ENCODE measurements at places on chromosomes 12 and 14. TPM values are rescaled to one million over a fixed set of nuclear protein-coding genes. Genes with fewer than 3 reads are reported as not detected.
A peak's percentile ranks its signal among the peaks of the same experiment; 100 is the strongest.

- no peak for DNase-seq
- no peaks in the 10 kb centered on the region for H3K4me1 ChIP-seq
- peaks cover 38% of the 10 kb centered on the region for H3K27me3 ChIP-seq
- H3K36me3 ChIP-seq = peaks cover 2% of the 10 kb centered on the region
- H3K4me3 ChIP-seq = no peak overlapping the region
- peak overlapping the region; percentile 34 for H3K27ac ChIP-seq
Observed at GRCh38 chr14:20750194-20750593, 4.5 kb downstream of the EDDM3A start.

DNA sequence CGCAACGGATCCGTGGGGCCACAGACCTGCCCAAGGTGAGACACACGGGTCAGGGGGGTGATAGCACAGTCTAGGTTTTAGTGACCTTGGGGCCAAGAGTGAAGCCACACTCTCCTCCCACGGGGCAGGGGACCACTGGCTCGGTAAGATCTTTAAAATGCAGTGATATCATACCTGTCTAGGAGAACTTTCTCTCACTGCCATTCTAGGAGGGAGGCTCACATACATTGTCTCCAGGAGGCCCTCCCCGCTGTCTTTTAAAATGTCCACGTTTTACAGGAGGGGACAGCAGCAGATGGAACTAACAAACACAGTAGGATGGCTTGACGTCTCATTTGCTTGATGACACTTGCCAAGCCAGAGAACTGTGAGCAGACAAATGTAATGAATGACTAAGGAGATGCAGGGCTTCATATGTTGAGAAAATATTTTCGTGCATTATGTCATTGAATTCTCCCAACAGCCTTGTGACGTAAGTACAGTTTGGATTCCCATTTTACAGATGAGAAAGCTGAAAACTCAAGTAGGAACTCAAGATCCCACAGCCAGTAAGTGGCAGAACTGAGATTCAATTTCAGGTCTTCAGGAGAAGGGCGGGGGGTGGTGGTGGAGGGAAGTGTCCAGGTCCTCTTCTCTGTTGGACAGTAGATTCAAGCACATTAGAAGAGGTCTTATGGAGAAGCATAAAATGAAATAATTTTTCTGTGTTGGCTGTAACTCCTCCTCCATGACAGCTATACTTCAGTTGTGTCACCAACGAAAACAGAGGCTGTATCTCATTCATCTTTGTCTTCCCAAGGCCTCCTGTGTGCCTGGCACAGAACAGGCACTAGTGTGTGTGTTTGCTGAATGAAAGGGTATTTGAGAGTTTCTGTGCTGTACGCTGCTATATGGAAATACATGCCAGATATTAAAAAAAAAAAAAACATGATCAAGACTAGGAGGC, 2.1 kb downstream of the VASH1 start:
- no peak for DNase-seq
- peaks cover 3% of the 10 kb centered on the region for H3K36me3 ChIP-seq
- H3K4me3 ChIP-seq = peak overlapping the region; percentile 92
- H3K27me3 ChIP-seq = peaks cover 9% of the 10 kb centered on the region
- H3K27ac ChIP-seq = peak overlapping the region; percentile 96

The TAS2R42 gene
- total RNA-seq = not detected

DNA sequence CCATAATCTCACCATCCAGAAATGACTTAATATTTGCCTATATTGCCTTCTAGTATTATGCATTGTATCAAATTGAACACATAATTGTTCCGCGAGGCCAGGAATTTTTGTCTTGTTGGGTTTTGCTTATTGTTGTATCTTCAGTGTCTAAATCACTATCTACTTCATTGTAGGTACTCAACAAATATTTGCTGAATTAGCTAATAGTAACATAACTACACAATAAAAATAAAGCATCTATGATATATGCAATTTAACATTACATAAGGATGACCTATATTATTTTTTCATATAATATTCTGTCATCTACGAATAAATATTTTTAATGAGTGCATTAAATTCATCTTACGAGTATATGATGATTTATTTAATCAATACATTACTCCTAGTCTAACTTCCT, 656.3 kb downstream of the ETNK1 start:
- H3K36me3 ChIP-seq = no peaks in the 10 kb centered on the region
- H3K27me3 ChIP-seq = no peaks in the 10 kb centered on the region
- H3K4me3 ChIP-seq = no peak overlapping the region
- no peaks in the 10 kb centered on the region for H3K4me1 ChIP-seq
- DNase-seq = no peak

GRCh38 chr12:53207042-53207441, at the start of gene ITGB7:
TSS of gene ITGB7 (minus strand) at chr12:53207251. CDS start at chr12:53200443, 6,808 bp downstream.
- peak within 1 kb of the TSS; percentile 99 for H3K4me3 ChIP-seq
- peaks cover 6% of the 10 kb centered on the region for H3K36me3 ChIP-seq
- H3K4me1 ChIP-seq = peaks cover 70% of the 10 kb centered on the region
- peak within 1 kb of the TSS; percentile 97 for H3K27ac ChIP-seq

GRCh38 chr12:20442322-20442721, 74.0 kb downstream of the PDE3A start:
- no peak for DNase-seq
- H3K4me3 ChIP-seq = no peak overlapping the region
- H3K27ac ChIP-seq = no peak overlapping the region
- no peaks in the 10 kb centered on the region for H3K27me3 ChIP-seq

GRCh38 chr12:68446901-68447796, 115.0 kb upstream of the MDM1 start:
- DNase-seq = no peak
- H3K36me3 ChIP-seq = no peaks in the 10 kb centered on the region
- peak overlapping the region; percentile 67 for H3K4me3 ChIP-seq
- no peaks in the 10 kb centered on the region for H3K27me3 ChIP-seq

The TAS2R13 gene
- 1.2 TPM for total RNA-seq

- no peaks in the 10 kb centered on the region for H3K27me3 ChIP-seq
- DNase-seq = no peak
- H3K36me3 ChIP-seq = no peaks in the 10 kb centered on the region
Observed at GRCh38 chr14:36952689-36953088, 219.7 kb downstream of the SLC25A21 start.

GRCh38 chr12:98821866-98822265, 176.8 kb downstream of the APAF1 start:
- H3K36me3 ChIP-seq = no peaks in the 10 kb centered on the region
- DNase-seq = no peak
- no peak overlapping the region for H3K4me3 ChIP-seq

- DNase-seq = no peak
- no peak overlapping the region for H3K4me3 ChIP-seq
- no peak overlapping the region for H3K27ac ChIP-seq
- peaks cover 90% of the 10 kb centered on the region for H3K27me3 ChIP-seq
- H3K36me3 ChIP-seq = no peaks in the 10 kb centered on the region
Observed at GRCh38 chr12:54045401-54045800, 8.2 kb upstream of the HOXC4 start.

DNA sequence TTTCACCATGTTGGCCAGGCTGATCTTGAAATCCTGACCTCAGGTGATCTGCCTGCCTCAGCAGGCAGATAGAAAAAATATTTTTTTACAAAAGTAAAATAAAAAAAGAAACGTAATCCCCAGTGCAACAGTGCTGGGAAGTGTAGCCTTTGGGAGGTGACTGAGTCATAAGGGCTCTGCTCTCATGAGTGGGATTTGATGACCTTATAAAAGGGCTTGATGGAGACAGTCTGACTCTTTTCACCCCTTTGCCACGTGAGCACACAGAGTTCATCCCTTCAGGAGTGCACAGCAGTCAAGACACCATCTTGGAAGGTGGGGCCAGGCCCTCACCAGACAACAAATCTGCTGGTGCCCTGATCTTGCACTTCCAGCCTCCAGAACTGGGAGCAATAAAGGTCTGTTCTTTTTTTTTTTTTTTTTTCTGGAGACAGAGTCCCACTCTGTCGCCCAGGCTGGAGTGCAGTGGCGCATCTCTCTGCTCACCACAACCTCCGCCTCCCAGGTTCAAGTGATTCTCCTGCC, 24.7 kb upstream of the DYNC1H1 start:
- no peak overlapping the region for H3K4me3 ChIP-seq
- peaks cover 56% of the 10 kb centered on the region for H3K27me3 ChIP-seq
- DNase-seq = no peak
- H3K27ac ChIP-seq = no peak overlapping the region

GRCh38 chr12:119447618-119448017, 113.1 kb downstream of the CCDC60 start:
- peaks cover 4% of the 10 kb centered on the region for H3K4me1 ChIP-seq
- no peak overlapping the region for H3K27ac ChIP-seq
- no peak overlapping the region for H3K4me3 ChIP-seq
- no peaks in the 10 kb centered on the region for H3K36me3 ChIP-seq
- no peak for DNase-seq

DNA sequence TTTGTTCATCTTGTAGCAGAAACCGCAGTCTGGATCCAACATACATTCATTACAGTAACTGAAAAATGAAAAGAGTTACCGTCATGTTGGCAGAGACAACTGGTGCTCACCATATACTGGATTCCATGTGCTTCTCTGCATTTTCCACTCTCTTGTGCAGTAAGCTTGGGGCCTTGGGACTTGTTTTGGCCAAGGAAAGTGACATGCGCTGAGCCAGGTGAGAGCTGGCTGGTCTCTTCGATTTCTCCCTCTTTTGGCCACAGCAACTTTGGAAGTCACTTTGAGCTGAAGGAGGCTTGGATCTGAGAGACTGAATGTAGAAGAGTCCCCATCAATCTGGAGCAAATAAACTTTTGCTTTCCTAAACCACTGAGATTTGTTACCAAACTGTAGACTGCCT, 210.6 kb upstream of the ABCD2 start:
- H3K27ac ChIP-seq = no peak overlapping the region
- no peak for DNase-seq
- peaks cover 3% of the 10 kb centered on the region for H3K36me3 ChIP-seq
- no peaks in the 10 kb centered on the region for H3K4me1 ChIP-seq
- no peak overlapping the region for H3K4me3 ChIP-seq

The C12orf50 gene
- total RNA-seq = not detected

The DAO gene
- not detected for total RNA-seq

DNA sequence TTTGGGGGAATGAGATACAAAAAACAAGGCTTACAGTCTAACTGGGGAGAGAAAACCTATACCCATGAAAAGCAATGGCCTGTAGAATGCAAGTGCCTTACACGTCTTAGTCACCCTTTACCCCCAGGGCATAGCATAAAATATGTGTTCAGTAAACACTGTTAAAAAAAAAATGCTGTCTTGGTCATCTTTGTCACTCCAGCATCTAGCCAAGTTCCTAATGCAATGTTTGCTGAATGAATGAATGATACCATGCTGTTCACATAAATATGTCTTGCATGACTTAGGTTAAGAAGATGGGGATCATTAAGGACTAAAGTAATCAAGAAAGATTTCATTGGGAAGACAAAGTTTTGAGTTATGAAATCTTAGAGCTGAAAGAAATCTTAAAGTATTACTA, 38.5 kb downstream of the PPP2R5E start:
- no peak overlapping the region for H3K4me3 ChIP-seq
- no peaks in the 10 kb centered on the region for H3K27me3 ChIP-seq
- H3K36me3 ChIP-seq = peaks cover 3% of the 10 kb centered on the region
- H3K4me1 ChIP-seq = peaks cover 22% of the 10 kb centered on the region

DNA sequence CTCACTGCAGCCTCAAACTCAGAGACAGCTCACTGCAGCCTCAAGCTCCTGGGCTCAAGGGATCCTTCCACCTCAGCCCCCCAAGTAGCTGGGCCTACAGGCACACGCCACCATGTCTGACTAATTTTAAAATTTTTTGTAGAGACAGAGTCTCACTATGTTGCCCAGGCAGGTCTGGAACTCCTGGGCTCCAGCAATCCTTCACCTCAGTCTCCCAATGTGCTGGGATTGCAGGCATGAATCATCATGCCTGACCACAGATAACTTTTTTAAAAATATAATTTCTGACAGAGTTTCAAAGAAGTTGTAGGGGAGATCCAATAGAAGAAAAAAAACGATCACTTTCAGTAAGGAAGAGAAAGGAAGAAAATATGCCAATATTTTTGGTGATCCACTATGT, 189.7 kb upstream of the CDKN3 start:
- DNase-seq = no peak
- H3K27me3 ChIP-seq = peaks cover 28% of the 10 kb centered on the region
- H3K27ac ChIP-seq = no peak overlapping the region
- no peaks in the 10 kb centered on the region for H3K36me3 ChIP-seq
- H3K4me1 ChIP-seq = no peaks in the 10 kb centered on the region

The MYH6 gene
- not detected for total RNA-seq

DNA sequence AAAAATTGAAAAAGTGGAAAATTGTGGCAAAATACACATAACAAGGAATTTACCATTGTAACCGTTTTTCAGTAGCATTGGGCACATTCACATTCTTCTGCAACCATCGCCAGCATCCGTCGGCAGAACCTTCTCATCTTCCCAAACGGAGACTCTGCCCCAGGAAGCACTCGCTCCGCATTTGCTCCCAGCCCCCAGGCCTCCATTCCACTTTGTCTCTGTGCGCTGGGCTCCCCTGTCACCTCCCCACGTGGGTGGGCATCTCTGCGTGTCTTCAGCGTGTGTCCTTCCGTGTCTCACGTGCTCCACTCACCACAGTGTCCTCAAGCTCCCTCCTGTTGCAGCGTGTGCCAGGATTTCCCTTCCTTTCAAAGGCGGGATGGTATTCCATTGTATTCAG, 9.9 kb downstream of the GPR132 start:
- H3K36me3 ChIP-seq = peaks cover 10% of the 10 kb centered on the region
- no peak for DNase-seq
- H3K27ac ChIP-seq = peak overlapping the region; percentile 32
- H3K4me3 ChIP-seq = no peak overlapping the region
- no peaks in the 10 kb centered on the region for H3K27me3 ChIP-seq
- peaks cover 22% of the 10 kb centered on the region for H3K4me1 ChIP-seq

GRCh38 chr14:81234278-81234677, 13.5 kb upstream of the GTF2A1 start:
- H3K27me3 ChIP-seq = no peaks in the 10 kb centered on the region
- H3K4me3 ChIP-seq = no peak overlapping the region
- DNase-seq = no peak
- no peaks in the 10 kb centered on the region for H3K36me3 ChIP-seq

GRCh38 chr12:11183011-11183410, 3.7 kb downstream of the TAS2R42 start:
- no peak for DNase-seq
- peaks cover 3% of the 10 kb centered on the region for H3K4me1 ChIP-seq
- no peaks in the 10 kb centered on the region for H3K27me3 ChIP-seq
- no peak overlapping the region for H3K27ac ChIP-seq

GRCh38 chr14:92737206-92737605, 11.2 kb downstream of the LGMN start:
- H3K4me1 ChIP-seq = peaks cover 6% of the 10 kb centered on the region
- DNase-seq = no peak
- peak overlapping the region; percentile 77 for H3K4me3 ChIP-seq

GRCh38 chr14:95765051-95765450, 51.1 kb upstream of the TCL1A start:
- no peak for DNase-seq
- H3K27ac ChIP-seq = no peak overlapping the region
- H3K27me3 ChIP-seq = peaks cover 45% of the 10 kb centered on the region
- H3K4me3 ChIP-seq = no peak overlapping the region
- no peaks in the 10 kb centered on the region for H3K4me1 ChIP-seq
- H3K36me3 ChIP-seq = no peaks in the 10 kb centered on the region

GRCh38 chr14:35229792-35230089, 62.4 kb upstream of the PSMA6 start:
- peak overlapping the region; percentile 53 for H3K27ac ChIP-seq
- DNase-seq = no peak
- H3K36me3 ChIP-seq = peaks cover 2% of the 10 kb centered on the region
- peaks cover 32% of the 10 kb centered on the region for H3K4me1 ChIP-seq
- H3K27me3 ChIP-seq = no peaks in the 10 kb centered on the region

GRCh38 chr12:88451205-88451604, 129.1 kb downstream of the KITLG start:
- H3K36me3 ChIP-seq = no peaks in the 10 kb centered on the region
- no peaks in the 10 kb centered on the region for H3K27me3 ChIP-seq
- H3K4me3 ChIP-seq = no peak overlapping the region
- H3K27ac ChIP-seq = no peak overlapping the region

The AHNAK2 gene
- not detected for total RNA-seq

The MANSC4 gene
- not detected for total RNA-seq

All from T-helper 17 cell (primary cell).